ENCODE measurements at places on chromosomes 2 and 18. TPM values are rescaled to one million over a fixed set of nuclear protein-coding genes. Genes with fewer than 3 reads are reported as not detected.
A peak's percentile ranks its signal among the peaks of the same experiment; 100 is the strongest.

CCDC178 gene
- not detected for polyA plus RNA-seq

- DNase-seq, result no peak
- peaks cover 12% of the 10 kb centered on the region for H3K36me3 ChIP-seq
- H3K4me3 ChIP-seq, result peak overlapping the region; percentile 24
- H3K27me3 ChIP-seq, result peaks cover 6% of the 10 kb centered on the region
- peaks cover 21% of the 10 kb centered on the region for H3K4me1 ChIP-seq
Measured at GRCh38 chr2:219158586-219158985, 2.0 kb downstream of the NHEJ1 start.

- H3K4me1 ChIP-seq, result peaks cover 8% of the 10 kb centered on the region
- H3K36me3 ChIP-seq, result no peaks in the 10 kb centered on the region
- no peak overlapping the region for H3K27ac ChIP-seq
- H3K4me3 ChIP-seq, result no peak overlapping the region
- no peak for DNase-seq
Measured at GRCh38 chr2:64807417-64807816, 153.7 kb upstream of the SERTAD2 start.

OXER1 gene
- polyA plus RNA-seq, result not detected

MYO3B gene
- not detected for polyA plus RNA-seq

DNA sequence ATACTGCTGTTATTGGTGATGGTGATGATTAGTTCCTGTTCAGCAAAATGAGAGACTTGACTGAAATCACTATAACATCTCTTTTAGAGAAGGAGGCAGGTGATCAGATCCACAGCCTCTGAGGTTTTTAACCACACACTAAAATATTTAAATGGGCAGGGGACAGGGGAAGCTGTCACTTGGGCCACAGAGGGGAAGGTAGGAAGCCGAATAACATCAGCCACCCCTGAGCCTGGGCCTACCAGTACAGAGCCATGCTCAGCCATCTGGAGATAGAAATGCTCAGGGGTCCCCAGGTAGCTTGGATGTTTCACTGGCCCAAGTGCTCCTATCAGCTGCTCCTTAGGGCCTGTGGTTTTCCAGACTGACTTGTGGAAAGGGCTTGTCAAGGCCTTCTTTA is 122.3 kb downstream of the MRO start:
- no peaks in the 10 kb centered on the region for H3K36me3 ChIP-seq
- H3K4me3 ChIP-seq, result no peak overlapping the region
- no peak overlapping the region for H3K27ac ChIP-seq
- H3K27me3 ChIP-seq, result peaks cover 2% of the 10 kb centered on the region
- no peak for DNase-seq

- no peak for DNase-seq
- no peak overlapping the region for H3K27ac ChIP-seq
- no peaks in the 10 kb centered on the region for H3K27me3 ChIP-seq
- no peak overlapping the region for H3K4me3 ChIP-seq
- H3K4me1 ChIP-seq, result no peaks in the 10 kb centered on the region
Measured at GRCh38 chr2:71389384-71390072, 57.9 kb downstream of the ZNF638 start.

KIAA2012 gene
- polyA plus RNA-seq, result not detected

DNA sequence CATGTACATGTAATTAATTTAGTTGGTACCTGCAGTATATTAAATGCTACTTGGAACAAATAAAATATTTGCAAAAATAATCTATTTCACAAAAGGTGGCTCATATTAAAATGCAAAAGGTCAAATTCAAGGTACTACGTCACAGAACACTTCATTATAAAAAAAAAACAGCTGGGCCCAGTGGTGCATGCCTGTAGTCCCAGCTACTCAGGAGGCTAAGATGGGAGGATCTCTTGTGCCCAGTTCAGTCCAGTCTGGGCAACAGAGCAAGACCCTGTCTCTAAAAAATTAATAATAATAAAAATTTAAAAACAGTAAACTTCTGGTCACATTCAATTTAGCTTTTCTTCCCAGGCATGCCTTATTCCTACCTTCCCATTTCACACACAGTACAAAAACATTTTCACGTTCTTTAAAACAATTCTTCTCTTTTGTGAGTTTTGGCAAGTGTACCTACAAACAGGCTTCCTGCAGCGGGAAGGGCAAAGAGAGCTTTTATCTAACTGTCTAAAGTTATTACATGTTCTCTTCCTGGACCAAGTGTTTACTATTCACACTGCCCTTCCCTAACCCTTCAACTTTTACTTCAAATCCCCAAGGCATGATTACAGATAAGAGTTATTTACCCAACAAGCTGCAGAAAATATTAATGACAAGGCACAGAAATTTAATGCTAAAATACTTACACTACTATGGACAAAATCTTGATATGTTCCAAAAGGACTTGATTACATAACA is 10.7 kb downstream of the BAZ2B start:
- H3K36me3 ChIP-seq, result no peaks in the 10 kb centered on the region
- DNase-seq, result no peak
- no peak overlapping the region for H3K4me3 ChIP-seq
- H3K27me3 ChIP-seq, result no peaks in the 10 kb centered on the region

SERPINB2 gene
- not detected for polyA plus RNA-seq

TUBB8B gene
- polyA plus RNA-seq, result not detected

DNA sequence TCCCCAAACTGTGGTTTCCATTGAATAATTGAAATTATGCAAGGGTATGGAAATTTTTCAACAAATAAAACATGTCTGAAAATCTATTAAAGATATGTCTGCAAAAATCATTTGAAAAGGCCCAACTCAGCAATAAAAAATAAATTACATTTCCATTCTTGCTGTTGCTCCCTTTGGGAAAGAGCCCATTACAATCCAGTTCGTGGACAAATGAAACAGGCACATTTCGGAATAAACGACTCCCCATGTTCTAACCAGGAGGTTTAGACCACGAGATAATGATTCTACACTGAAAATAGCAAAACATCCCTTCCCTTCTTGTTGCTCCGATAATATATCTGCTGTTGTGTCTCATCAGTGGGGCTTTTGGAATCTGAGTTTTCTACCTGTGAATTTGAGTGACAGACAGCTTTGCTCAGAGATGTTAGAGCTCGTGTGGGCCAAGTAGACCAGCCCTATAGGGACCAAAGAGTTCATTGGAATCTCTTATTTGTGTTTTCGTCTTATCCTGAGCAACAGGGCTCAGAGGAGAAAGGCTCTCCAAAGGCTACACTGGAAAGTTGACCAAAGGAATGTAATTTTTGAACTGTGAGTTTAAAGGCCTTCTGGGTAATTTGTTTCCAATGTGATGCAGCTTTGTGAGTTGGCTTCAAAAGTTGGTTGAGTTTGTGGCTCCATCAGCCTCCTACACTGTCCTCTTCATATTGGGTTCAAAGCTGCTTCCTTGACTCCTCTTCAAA is 119.5 kb downstream of the ACTR3 start:
- DNase-seq, result no peak
- no peak overlapping the region for H3K4me3 ChIP-seq
- H3K4me1 ChIP-seq, result no peaks in the 10 kb centered on the region
- no peak overlapping the region for H3K27ac ChIP-seq

- peaks cover 7% of the 10 kb centered on the region for H3K27me3 ChIP-seq
- no peaks in the 10 kb centered on the region for H3K36me3 ChIP-seq
- peak; percentile 74 for DNase-seq
- H3K4me3 ChIP-seq, result peak overlapping the region; percentile 89
- peaks cover 54% of the 10 kb centered on the region for H3K4me1 ChIP-seq
- peak overlapping the region; percentile 95 for H3K27ac ChIP-seq
Measured at GRCh38 chr2:218406949-218407618, 7.4 kb downstream of the CTDSP1 start.

DNA sequence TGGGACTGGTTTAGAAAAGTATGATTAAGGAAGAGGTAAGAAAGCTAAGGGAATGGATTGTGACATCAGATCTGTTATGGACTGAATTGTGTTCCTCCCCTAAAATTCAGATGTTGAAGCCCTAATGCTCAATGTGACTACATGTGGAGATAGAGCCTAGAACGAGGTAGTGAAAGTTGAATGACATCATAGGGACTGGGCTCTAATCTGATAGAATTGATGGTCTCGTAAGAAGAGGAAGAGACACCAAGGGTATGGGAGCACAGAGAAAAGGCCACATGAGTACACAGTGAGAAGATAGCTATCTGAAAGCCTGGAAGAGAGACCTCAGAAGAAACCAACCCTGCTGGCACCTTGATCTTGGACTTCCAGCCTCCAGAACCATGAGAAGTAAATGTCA is 178.3 kb downstream of the TRIB2 start:
- no peak overlapping the region for H3K4me3 ChIP-seq
- H3K36me3 ChIP-seq, result peaks cover 9% of the 10 kb centered on the region
- no peak for DNase-seq
- peaks cover 19% of the 10 kb centered on the region for H3K4me1 ChIP-seq
- no peaks in the 10 kb centered on the region for H3K27me3 ChIP-seq
- H3K27ac ChIP-seq, result no peak overlapping the region

- H3K27me3 ChIP-seq, result peaks cover 13% of the 10 kb centered on the region
- H3K36me3 ChIP-seq, result no peaks in the 10 kb centered on the region
- peak; percentile 10 for DNase-seq
- no peak overlapping the region for H3K4me3 ChIP-seq
- no peak overlapping the region for H3K27ac ChIP-seq
- no peaks in the 10 kb centered on the region for H3K4me1 ChIP-seq
Measured at GRCh38 chr2:219689676-219690628, 62.5 kb downstream of the SLC4A3 start.

- no peak overlapping the region for H3K4me3 ChIP-seq
- peaks cover 6% of the 10 kb centered on the region for H3K36me3 ChIP-seq
- H3K27me3 ChIP-seq, result no peaks in the 10 kb centered on the region
- peaks cover 1% of the 10 kb centered on the region for H3K4me1 ChIP-seq
- DNase-seq, result no peak
- no peak overlapping the region for H3K27ac ChIP-seq
Measured at GRCh38 chr18:47946889-47947288, 16.4 kb upstream of the SMAD2 start.

DNA sequence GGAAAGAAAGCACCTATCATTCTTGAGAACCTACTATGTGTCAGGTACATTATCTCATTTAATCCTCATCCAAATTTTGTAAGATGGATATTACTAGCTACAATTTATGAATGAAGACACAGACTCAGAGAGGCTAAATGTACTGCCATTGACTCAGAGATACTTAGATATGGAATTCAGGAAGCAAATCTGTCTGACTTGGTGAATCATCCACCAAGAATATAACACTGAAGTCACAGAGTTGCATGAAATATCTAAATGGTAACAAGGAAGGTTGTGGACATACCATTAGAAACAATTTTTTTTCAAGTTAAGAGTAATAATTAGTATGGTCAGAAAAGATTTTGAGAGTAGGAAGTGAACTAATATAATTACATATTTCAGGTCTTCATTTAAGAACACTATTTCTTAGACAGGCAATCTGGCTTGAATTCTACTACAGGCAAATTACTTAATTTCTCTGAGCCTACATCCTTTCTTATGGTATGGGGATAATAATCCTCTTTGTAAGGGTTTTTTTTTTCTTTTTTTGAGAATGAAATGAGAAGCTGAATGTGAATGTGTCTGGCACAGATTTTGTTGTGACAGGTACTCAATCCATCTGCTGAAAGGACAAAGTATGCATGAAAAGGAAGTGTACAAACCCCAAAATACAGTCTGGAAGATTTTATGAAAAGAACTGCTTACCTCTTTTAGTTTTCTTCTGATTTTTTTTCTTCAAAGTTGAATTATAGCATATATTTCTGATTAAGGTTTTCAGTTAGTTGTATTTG is 14.8 kb upstream of the C2orf66 start:
- peaks cover 9% of the 10 kb centered on the region for H3K27me3 ChIP-seq
- H3K27ac ChIP-seq, result no peak overlapping the region
- no peaks in the 10 kb centered on the region for H3K4me1 ChIP-seq
- no peak overlapping the region for H3K4me3 ChIP-seq
- H3K36me3 ChIP-seq, result peaks cover 5% of the 10 kb centered on the region
- DNase-seq, result no peak
